K562 (cell line): ENCODE measurements at places on chromosomes 1 and 21. TPM values are rescaled to one million over a fixed set of nuclear protein-coding genes. Genes with fewer than 3 reads are reported as not detected.

DNA sequence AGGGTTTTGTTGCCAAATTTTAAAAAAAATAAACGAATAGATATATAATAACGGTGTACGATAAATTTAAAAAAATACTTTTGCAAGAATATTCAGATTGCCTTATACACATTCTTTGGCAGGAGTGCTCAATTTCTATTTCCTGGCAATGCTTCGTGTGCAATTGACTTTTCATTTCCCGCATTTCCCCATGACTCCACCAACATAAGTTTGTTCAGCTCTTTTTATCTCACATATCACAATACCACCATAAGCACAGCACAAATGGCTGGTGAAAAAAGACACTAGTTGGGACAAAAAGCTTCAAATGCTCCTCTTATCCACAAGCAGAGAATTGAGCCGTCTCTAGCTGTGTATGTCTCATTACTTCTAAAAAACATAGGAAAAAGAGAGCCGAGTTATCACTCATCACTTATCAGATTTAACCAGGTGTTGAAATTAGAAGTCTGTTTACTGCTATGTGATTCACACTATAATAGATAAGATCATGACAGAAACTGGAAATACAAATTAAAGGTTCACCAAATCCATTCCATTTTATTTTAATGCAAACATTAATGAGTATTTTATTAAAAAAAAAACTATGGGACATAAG, 28.9 kb upstream of the RGS1 start:
- no peak for DNase-seq

GRCh38 chr1:206135248-206135647, 18.1 kb upstream of the AVPR1B start:
- no peak for DNase-seq

GRCh38 chr21:14119038-14119437, 91.7 kb downstream of the LIPI start:
- no peak for DNase-seq

GRCh38 chr1:185570962-185571361, 163.2 kb upstream of the HMCN1 start:
- DNase-seq = no peak

DNA sequence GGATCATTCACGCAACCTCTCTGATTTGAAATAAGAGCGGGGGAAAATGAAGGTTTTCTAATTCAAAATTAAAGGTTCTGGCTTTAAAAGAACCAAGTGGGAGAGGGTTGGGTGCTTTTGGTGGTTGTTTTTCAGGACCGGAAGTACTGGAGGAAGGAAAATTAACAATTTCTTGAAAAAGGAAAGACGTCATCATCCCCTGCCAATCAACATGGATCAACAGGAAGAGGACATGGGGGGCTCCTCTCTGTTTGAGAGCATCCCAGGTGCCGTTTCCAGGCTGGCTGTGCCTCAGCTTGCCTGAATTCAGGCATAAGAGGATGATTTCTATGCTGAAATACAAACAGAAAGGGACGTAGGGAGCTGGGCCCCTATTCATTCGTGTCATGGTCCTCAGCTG, 21.6 kb upstream of the NID1 start:
- DNase-seq = peak; percentile 1

RBP7 gene
- not detected in 2 replicates for total RNA-seq

GCSAML gene
- total RNA-seq = not detected in 2 replicates

FNDC10 gene
- 6.3 and 7.7 TPM in 2 replicates for total RNA-seq

RAB3B gene
- 0.34 and 0.47 TPM in 2 replicates for total RNA-seq

EMC1 gene
- total RNA-seq = 71.0 and 88.2 TPM in 2 replicates
